B cell (primary cell): ENCODE measurements at places on chromosomes 6 and 20. TPM values are rescaled to one million over a fixed set of nuclear protein-coding genes. Genes with fewer than 3 reads are reported as not detected.

DNA sequence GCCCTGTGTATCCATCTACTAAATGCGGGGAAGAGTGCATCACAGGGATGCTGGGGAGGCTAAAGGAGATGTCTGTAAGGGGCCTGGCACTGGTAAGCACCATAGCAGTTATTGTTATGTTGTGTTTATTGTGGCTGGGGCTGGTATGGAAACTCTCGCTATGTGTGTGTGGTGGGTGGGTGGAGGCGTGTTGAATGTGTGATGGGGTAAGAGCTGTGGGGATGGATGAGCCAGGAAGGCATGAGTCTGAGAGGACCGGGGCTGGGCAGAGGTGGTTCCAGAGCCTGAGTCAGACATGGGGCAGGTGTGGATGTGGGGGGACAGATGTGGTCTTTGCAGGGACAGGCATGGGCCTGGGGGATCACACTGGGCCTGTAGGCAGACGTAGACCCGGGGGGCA lies 88.1 kb downstream of the GRM4 start:
- H3K27ac ChIP-seq: no peak overlapping the region
- DNase-seq: no peak
- H3K27me3 ChIP-seq: peaks cover 1% of the 10 kb centered on the region
- no peaks in the 10 kb centered on the region for H3K36me3 ChIP-seq

GRCh38 chr6:8029243-8029870 lies 34.8 kb downstream of the BLOC1S5 start:
- H3K4me3 ChIP-seq: no peak overlapping the region
- no peaks in the 10 kb centered on the region for H3K27me3 ChIP-seq
- peaks cover 7% of the 10 kb centered on the region for H3K4me1 ChIP-seq
- H3K27ac ChIP-seq: no peak overlapping the region
- H3K36me3 ChIP-seq: peaks cover 22% of the 10 kb centered on the region
- DNase-seq: no peak

PROKR2 gene
- total RNA-seq: not detected in 2 replicates

GRCh38 chr20:49866051-49866450 lies 49.3 kb downstream of the SPATA2 start:
- no peaks in the 10 kb centered on the region for H3K4me1 ChIP-seq
- H3K36me3 ChIP-seq: peaks cover 56% of the 10 kb centered on the region
- no peak overlapping the region for H3K4me3 ChIP-seq
- H3K27ac ChIP-seq: no peak overlapping the region
- H3K27me3 ChIP-seq: no peaks in the 10 kb centered on the region

ERVFRD-1 gene
- not detected in 2 replicates for total RNA-seq

DNA sequence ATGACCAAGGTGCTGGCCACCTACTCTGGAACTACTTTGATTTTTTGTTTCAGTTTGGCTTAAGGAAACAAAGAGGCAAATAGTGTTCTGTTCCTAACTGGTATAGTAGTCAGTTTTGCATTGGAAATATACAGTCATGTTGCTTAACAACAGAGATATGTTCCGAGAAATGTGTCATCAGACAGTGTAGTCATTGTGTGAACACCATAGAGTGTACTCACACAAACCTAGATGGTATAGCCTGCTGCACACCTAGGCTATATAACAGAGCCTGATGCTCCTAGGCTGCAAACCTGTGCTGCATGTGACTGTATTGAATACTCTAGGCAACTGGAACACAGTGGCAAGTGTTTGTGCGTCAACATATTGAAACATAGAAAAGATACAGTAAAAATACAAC lies 80.4 kb downstream of the ARID1B start:
- no peaks in the 10 kb centered on the region for H3K27me3 ChIP-seq
- no peaks in the 10 kb centered on the region for H3K36me3 ChIP-seq
- H3K4me3 ChIP-seq: no peak overlapping the region
- DNase-seq: no peak

- no peaks in the 10 kb centered on the region for H3K27me3 ChIP-seq
- no peaks in the 10 kb centered on the region for H3K36me3 ChIP-seq
- DNase-seq: no peak
- H3K4me3 ChIP-seq: no peak overlapping the region
Measured at GRCh38 chr6:16344756-16345155, 106.4 kb downstream of the GMPR start.

GRCh38 chr6:31568537-31568961 lies 3.5 kb upstream of the LTA start:
- no peaks in the 10 kb centered on the region for H3K27me3 ChIP-seq
- H3K27ac ChIP-seq: peak overlapping the region; percentile 94
- no peak overlapping the region for H3K4me3 ChIP-seq
- H3K4me1 ChIP-seq: peaks cover 62% of the 10 kb centered on the region
- H3K36me3 ChIP-seq: peaks cover 7% of the 10 kb centered on the region

SIM1 gene
- total RNA-seq: not detected in 2 replicates

DNA sequence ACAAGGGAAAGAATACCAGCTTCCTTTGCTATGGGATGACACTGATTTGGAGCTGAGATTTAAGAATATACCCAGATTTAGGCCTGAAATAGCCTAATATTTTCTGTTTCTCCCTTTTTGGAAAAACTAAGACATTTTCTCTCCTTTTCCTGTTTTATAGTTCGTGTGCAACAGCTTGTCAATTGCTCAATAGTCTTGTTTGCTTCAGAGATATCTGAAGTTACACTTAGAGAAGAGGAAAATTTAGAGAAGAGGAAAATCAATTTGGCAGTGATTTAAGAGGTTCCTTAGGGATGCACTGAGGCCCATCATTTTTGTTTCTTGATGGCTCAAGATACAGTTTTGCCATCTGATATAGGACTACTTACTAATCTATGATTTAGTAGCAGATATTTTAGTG lies 398.6 kb downstream of the RFPL4B start:
- no peaks in the 10 kb centered on the region for H3K4me1 ChIP-seq
- H3K36me3 ChIP-seq: no peaks in the 10 kb centered on the region
- H3K27ac ChIP-seq: no peak overlapping the region
- no peaks in the 10 kb centered on the region for H3K27me3 ChIP-seq
- no peak overlapping the region for H3K4me3 ChIP-seq

DNA sequence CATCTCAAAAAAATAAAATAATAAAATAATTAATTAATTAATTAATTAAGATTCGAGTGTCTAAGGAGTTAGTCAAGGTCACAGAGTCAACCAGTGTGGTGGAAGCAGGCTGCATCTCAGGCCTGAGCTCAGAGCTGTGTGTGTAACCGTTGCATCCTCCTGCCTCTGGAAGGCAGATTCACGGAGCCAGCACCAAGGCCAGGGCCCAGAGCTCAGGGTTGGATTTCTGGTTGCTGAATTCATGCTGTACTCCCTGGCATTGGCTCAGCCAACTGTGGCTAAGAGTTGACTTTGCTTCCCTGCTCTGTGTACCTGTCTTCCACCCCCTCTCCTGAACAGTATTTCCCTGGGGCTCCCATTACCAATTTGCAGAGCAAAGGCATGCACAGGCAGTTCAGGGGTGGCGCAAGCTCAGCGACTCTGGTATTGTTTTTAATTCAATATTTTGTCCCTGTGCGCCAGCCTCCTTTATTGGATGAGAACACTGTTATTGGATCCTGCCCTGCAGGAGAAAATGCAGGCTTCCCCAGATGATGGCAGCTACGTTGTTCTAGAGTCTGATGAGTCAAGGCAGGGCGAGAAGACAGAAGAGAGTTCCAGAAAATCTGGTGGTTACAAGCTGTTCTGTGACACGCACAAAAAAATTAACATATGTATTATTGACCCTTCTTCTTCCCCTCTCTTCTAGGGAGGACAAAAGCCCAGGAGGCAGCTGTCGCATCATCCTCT lies 12.3 kb upstream of the CTNNBL1 start:
- DNase-seq: no peak
- H3K4me3 ChIP-seq: no peak overlapping the region
- no peaks in the 10 kb centered on the region for H3K4me1 ChIP-seq
- no peaks in the 10 kb centered on the region for H3K36me3 ChIP-seq
- no peak overlapping the region for H3K27ac ChIP-seq
- H3K27me3 ChIP-seq: peaks cover 2% of the 10 kb centered on the region

KCNK5 gene
- 0.07 TPM in 1 of 2 replicates, not detected in the other for total RNA-seq

GRCh38 chr20:1371202-1371782 lies 21.6 kb downstream of the FKBP1A start:
- H3K4me3 ChIP-seq: no peak overlapping the region
- no peak for DNase-seq
- H3K36me3 ChIP-seq: peaks cover 5% of the 10 kb centered on the region
- H3K27me3 ChIP-seq: no peaks in the 10 kb centered on the region

LY6G6D gene
- not detected in 2 replicates for total RNA-seq

KCNG1 gene
- total RNA-seq: 16.9 and 20.3 TPM in 2 replicates

DNA sequence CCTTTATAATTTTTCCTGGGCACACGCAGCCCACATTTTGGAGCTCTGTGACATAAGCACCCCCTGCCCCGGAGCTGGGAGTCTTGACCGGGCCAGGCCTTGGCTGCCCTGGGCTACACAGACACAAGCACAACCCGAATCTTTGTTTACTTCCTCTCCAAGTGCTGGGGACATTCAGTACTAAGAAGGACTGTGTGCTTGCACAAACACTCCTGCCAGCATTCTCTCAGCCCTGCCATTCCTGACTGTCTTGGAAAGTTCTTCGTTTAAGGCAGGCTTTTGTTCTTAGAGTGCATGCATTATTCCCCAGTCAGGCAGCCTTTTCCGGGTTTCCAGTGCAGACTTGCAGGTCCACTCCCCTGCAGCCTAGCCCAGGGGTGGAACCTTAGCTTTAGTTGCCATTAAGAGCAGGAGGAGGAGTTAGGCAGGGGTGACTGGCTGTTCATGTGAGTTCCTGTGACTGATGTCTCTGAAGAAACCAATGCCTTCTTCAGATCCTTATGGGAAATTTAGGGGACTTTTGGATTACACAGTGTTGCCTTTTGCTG lies 28.6 kb downstream of the FOXO3 start:
- H3K36me3 ChIP-seq: no peaks in the 10 kb centered on the region
- no peak overlapping the region for H3K4me3 ChIP-seq
- peak overlapping the region; percentile 8 for H3K27ac ChIP-seq
- peak; percentile 37 for DNase-seq

GRCh38 chr6:55399351-55399750 lies 72.1 kb downstream of the GFRAL start:
- H3K27me3 ChIP-seq: no peaks in the 10 kb centered on the region
- no peak overlapping the region for H3K4me3 ChIP-seq
- H3K27ac ChIP-seq: no peak overlapping the region
- DNase-seq: no peak
- H3K36me3 ChIP-seq: no peaks in the 10 kb centered on the region

- no peak for DNase-seq
- H3K36me3 ChIP-seq: no peaks in the 10 kb centered on the region
- no peak within 1 kb of the TSS for H3K27ac ChIP-seq
Measured at GRCh38 chr20:19212469-19212815, at the start of gene SLC24A3. TSS of gene SLC24A3 (plus strand) at chr20:19212642.

SLC26A8 gene
- total RNA-seq: not detected in 2 replicates

DNA sequence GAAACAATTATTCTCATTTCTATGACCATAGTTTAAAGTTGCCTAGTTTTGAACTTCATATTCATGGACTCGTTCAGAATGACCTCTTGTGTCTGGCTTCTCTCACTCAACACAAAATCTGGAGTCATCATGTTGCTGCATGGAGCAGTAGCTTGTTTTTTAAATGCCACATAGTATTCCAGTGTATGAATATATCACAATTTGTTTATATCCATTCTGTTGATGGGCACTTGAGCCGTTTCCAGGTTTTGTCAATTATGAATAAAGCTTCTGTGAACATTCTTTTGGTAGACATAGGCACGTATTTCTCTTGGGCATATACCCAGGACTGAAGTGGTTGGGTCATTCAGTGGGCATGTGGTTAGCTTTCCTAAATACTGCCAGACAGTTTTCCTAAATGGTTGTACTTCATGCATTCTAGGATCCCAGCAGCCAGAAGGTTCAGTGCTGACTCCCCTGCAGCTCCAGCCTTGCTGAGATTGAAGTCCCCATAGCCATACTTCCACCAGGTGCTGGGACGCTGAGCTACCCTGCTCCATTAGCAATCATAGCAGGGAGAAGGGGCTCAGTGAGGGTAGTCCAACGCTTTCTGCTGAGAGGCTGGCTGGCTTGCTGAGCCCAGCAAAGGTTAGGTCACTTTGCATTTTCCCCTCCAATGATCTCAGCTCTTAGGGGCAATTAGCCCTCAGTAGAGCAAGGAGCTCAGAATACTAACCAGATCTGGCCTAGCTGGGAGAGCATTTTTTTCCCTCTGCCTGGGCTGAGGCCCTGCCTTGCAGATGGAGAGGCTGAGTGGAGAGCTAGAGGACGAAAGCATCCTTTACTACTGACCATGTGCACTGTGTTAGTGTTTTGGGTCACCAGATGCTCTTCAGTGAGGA lies 35.7 kb upstream of the CTNNBL1 start:
- no peaks in the 10 kb centered on the region for H3K36me3 ChIP-seq
- no peak overlapping the region for H3K4me3 ChIP-seq
- H3K27ac ChIP-seq: no peak overlapping the region

DNA sequence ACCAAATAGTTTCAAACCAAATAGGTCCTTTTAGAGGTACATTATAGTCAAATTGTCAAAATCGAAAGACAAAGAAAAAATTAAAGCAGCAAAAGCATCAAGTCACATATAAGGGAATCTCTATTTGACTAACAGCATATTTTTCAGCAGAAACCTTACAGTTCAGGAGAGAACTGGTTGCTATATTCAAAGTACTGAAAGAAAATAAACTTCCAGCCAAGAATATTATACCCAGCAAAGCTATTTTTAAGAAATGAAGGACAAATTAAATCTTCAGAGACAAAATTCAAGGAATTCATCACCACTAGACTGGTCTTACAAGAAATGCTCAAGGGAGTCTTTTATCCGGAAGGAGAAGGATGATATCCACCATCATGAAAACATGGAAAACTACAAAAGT lies 16.0 kb downstream of the WDR27 start:
- H3K36me3 ChIP-seq: peaks cover 7% of the 10 kb centered on the region
- no peak for DNase-seq
- H3K27ac ChIP-seq: no peak overlapping the region
- no peaks in the 10 kb centered on the region for H3K27me3 ChIP-seq
- H3K4me1 ChIP-seq: no peaks in the 10 kb centered on the region
- no peak overlapping the region for H3K4me3 ChIP-seq

DNA sequence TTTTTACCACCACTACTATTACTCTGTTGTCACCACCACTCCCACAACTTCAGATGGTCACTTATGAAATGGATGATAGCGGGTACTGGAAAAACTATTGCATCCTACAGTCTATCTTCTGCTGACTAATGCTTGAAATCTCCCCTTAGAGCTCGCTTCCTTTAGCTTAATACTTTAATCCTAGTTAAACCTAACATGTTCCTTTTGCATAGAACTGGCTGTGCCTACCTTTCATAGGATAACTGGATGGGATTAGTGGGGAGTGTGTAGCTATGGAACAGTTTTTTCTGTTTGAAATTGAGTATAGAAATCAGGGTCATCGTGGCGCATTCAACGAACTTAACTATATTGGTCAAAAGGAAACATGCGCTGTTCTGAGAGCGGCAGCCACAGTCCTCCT lies 294.7 kb downstream of the FARS2 start:
- H3K4me1 ChIP-seq: no peaks in the 10 kb centered on the region
- no peaks in the 10 kb centered on the region for H3K27me3 ChIP-seq
- no peaks in the 10 kb centered on the region for H3K36me3 ChIP-seq
- H3K4me3 ChIP-seq: no peak overlapping the region
- DNase-seq: no peak

- H3K4me1 ChIP-seq: no peaks in the 10 kb centered on the region
- H3K27ac ChIP-seq: no peak overlapping the region
- DNase-seq: no peak
- H3K36me3 ChIP-seq: no peaks in the 10 kb centered on the region
- no peak overlapping the region for H3K4me3 ChIP-seq
Measured at GRCh38 chr6:153102605-153103318, 28.3 kb downstream of the RGS17 start.

PTGIS gene
- total RNA-seq: not detected in 2 replicates
